Nucleus accumbens (tissue), 56 donors: ENCODE measurements at places on chromosomes 2 and 18.

DNA sequence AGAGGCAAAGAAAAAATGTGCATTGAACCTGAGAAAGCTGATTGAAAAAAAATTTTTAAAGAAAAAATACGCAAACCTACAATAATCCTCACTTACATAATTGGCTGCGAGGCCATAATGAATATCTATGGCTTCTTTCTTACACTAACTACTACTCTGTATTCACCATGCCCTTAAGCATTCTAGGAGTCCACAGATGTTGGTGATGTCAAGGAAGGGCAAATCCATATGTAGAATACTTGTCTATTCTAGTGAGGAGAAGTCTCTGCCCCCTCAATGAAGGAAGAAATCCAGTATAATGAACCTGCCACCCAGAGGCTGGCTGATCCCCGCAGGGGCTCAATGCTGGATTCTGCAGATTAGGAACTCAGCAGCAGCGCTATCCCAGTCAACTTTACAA, 14.3 kb downstream of the GALNT3 start:
- DNase-seq = no peak

GRCh38 chr2:229376866-229377265, 105.8 kb upstream of the PID1 start:
- no peak for DNase-seq

DNA sequence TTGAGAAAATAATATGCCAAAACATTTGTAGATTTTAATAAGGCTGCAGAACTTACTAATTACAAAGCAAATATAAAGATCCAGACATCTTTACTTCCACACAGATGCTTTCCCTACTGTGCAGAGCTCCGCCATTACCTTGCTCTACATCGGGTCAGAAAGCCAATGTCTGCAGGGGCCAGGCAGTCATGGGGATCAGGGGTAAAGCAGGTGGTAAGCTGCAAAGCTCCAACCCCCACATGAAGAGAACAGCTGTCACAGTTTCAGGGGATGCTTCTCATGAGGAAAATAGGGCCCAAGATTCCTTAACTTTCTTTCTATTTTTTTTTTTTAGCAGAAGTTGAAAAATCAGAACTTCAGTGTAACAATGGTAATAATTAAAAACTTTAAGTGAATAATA, 102.7 kb downstream of the DCC start:
- no peak for DNase-seq

- no peak for DNase-seq
Measured at GRCh38 chr2:37414470-37414949, 70.1 kb downstream of the QPCT start.

GRCh38 chr2:99285526-99285925, 15.5 kb downstream of the LYG1 start:
- no peak for DNase-seq

GRCh38 chr18:76434452-76434851, 60.6 kb downstream of the ZNF516 start:
- DNase-seq = no peak

- DNase-seq = no peak
Measured at GRCh38 chr2:178990533-178991241, 59.2 kb downstream of the CCDC141 start.

DNA sequence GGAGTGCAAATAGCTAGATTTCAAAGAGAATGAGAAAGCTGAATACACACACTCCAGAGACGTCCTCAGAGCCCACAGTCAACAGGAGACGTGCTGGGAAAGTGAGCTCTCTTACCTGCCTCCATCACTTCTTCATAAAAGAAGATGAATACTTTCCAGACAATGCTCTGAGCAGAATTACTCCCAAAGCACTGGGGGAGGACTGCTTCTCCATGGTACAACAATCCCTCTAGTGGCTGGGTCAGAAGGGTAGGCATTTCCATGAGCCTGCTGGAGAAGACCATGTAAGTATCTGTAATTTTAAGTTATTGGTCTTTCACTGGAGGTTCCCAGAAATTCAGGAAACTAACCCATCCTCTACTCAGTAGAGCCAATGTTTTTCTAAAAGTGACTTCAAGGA, 190.3 kb downstream of the RBM43 start:
- no peak for DNase-seq

DNA sequence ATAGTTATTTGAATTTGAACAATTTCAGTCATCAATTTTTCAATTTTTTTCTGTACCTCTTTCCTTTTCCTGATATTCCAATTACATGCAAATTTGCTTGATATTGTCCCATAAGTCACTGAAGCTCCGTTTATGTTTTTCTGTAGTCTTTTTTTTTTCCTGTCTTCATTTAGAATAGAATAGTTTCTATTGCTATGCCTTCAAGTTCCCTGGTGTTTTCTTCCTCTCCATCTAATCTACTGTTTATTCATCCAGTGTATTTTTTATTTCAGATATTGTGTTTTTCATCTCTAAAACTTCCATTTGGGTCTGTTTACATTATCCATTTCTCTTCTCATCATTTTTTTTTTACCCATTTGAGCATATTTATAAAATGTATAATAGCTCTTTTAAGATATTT, 8.0 kb upstream of the EIF2AK2 start:
- no peak for DNase-seq

- no peak for DNase-seq
Measured at GRCh38 chr2:159658881-159659873, 42.8 kb upstream of the BAZ2B start.

DNA sequence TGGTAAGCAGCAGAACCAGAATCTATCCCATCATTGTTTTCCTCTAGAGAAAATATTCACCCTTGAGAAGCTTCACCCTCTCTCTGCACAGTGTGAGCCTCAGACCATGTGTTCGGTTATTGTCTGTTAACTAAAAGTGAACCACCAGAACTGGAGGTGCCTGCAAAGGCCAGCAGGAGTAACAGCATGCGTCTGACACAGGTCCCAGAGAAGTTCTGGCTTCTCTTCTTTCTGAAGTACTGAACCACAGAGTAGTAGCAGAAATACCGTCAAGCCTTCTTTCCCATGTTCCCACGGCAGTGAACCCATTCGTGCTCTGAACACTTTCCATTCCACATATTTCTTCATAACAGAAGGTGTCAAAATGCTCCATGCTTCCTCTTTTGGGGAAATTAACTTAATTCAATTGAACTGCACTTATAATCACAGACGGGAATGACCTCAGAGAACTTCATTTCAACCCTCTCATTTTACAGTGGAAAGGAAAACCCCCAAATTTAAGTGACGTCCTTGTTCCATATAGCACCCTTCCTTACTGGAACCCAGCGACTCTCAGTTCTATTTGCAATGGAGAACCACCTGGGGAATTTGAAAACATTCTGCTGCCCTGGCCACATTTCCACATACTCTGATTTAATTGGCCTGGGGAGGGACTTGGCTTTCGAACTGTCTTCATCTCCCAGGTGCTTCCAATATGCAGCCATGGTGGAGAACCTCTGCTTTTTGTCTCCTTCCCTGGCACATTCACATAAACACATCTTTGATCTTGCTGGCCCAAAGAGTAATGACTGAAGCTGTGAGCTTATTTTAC, 519.1 kb downstream of the RNF144A start:
- no peak for DNase-seq
